Glutamatergic neuron (in vitro differentiated cells): ENCODE measurements at places on chromosomes 11 and 22. TPM values are rescaled to one million over a fixed set of nuclear protein-coding genes. Genes with fewer than 3 reads are reported as not detected.

The CASP5 gene
- not detected for total RNA-seq

The TSSC4 gene
- 49.7 TPM for total RNA-seq

The OR52B4 gene
- not detected for total RNA-seq

The SGSM1 gene
- 1.2 TPM for total RNA-seq
